ENCODE measurements at places on chromosomes 11 and 22.

- no peak for DNase-seq
Measured at GRCh38 chr11:119937412-119937811, 200.5 kb downstream of the TRIM29 start.

- DNase-seq: no peak
Measured at GRCh38 chr11:61744609-61745156, 7.8 kb upstream of the MYRF start.

GRCh38 chr22:27906241-27906640 is 12.8 kb downstream of the PITPNB start:
- DNase-seq: no peak

- no peak for DNase-seq
Measured at GRCh38 chr11:19922689-19923035, 210.0 kb downstream of the NAV2 start.

GRCh38 chr11:6586434-6587359 is 16.7 kb downstream of the RRP8 start:
- DNase-seq: no peak

GRCh38 chr11:29293825-29294224 is 723.0 kb downstream of the KCNA4 start:
- DNase-seq: no peak

DNA sequence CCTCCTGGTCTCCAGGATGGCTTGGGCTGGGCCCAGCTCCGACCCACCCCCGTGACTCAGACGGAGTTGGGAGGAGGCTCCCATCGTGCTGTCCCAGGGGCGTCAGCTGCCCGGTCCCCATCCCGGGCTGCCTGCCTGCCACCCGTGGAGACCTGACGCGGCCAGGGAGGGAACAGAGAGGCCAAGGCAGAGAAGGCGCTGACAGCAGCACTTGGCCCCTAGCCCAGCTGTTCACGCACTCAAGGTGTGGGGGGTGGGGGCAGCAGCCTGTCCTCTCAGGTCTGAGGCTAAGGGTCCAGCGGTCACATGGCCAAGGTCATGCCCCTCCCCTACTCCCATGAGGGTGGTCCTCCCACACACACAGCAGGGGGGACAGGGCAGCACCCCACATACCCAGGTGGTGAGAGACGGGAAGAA is 48.6 kb downstream of the ELFN2 start:
- no peak for DNase-seq

DNA sequence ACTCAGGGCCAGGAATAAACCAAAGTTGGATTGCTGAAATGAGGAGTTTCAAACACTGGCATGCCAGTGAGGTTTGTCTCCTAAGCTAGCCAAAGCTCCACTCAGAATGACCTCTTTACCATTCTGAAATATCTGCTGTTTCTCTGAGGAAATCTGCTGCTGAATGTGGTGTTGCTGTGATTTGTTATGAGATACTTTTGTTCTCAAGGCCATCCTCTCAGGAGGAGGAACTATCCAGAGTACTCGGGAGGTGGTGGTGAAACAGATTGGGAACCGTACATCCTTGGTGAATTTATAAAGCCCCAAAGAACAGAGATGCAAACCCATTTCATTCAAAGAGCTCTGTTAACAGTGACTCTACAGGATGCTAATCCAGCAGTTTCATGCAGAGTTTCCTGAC is 50.5 kb downstream of the BDNF start:
- DNase-seq: no peak

GRCh38 chr11:104995001-104995408 is 26.6 kb upstream of the CASP4 start:
- DNase-seq: no peak

DNA sequence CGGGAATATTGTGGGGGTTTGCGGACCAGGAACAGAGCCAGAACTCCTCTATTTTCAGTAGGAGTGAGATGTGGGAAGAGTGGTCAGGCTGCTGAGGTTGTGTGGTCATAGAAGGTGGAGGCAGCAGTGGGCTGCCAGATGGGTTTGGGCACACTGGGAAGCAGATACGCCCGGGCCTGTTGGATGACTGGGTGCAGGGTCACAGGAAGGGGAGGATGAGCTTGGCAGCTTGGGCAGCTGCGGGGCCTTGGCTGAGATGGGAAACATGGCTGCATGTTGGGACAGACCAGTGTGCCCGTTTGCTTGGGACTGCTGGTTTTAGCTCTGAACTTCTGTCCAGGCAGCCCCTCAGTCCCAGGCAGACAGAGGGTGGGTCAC is 11.4 kb downstream of the SHANK3 start:
- DNase-seq: no peak

GRCh38 chr11:93487032-93487483 is 56.1 kb downstream of the SMCO4 start:
- no peak for DNase-seq

DNA sequence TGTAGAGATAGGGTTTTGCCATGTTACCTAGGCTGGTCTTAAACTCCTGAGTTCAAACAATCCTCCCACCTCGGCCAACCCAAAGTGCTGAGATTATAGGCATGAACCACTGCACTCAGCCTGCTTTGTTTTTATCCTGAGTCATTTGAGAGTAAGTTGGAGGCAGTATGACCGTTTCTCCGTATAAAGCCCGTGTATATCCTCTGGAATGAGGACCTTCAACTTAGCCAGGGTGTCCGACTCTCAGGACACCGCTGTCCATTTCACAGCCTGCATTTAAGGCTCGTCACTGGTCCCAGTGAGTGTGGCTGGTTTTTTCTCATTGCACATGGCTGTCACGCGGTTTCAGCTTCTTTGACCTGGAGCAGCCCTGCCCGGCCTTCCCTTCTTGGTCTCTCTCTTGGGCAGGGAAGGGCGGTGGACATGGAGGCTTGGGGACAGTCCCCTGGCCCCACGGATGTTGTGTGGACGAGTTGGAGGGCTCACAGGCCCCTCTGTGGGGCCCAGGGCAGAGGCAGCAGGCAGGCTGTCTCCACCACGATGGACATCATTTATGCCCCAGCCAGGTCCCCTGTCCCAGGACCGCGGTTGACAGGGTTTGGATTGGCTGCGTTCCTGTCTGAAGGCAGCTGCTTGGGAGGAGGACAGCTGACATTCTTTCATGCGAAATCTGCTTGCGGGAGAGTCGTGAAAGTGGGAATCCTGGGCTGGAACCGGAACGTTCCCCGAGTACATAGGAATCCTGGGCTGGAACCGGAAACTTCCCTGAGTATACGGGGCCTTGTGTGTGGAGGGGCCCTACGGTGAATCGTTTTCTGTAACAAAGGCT is 93.3 kb downstream of the KCNQ1 start:
- no peak for DNase-seq

DNA sequence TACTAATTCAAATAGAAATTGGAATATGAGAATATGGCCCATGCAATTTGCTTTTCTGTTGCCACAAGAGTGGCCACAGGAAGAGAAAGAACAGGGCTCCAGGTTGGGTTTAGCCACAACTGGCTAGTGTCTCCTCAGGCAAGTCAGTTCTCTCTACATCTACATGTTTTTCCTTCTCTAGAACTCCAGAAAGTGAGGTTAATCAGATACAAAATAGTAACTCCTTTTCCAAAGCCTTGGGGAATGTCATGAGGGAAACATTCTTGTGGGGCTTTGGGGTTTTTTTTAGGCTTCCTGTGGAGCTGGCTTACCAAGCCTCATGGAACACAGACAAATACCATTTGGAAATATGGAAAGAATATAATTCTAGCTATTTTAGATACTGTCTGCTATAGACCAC is 161.6 kb downstream of the NAV2 start:
- no peak for DNase-seq

- no peak for DNase-seq
Measured at GRCh38 chr22:39997939-39998726, 3.4 kb downstream of the FAM83F start.

GRCh38 chr11:47329987-47330931 is 22.2 kb downstream of the MYBPC3 start:
- no peak for DNase-seq

DNA sequence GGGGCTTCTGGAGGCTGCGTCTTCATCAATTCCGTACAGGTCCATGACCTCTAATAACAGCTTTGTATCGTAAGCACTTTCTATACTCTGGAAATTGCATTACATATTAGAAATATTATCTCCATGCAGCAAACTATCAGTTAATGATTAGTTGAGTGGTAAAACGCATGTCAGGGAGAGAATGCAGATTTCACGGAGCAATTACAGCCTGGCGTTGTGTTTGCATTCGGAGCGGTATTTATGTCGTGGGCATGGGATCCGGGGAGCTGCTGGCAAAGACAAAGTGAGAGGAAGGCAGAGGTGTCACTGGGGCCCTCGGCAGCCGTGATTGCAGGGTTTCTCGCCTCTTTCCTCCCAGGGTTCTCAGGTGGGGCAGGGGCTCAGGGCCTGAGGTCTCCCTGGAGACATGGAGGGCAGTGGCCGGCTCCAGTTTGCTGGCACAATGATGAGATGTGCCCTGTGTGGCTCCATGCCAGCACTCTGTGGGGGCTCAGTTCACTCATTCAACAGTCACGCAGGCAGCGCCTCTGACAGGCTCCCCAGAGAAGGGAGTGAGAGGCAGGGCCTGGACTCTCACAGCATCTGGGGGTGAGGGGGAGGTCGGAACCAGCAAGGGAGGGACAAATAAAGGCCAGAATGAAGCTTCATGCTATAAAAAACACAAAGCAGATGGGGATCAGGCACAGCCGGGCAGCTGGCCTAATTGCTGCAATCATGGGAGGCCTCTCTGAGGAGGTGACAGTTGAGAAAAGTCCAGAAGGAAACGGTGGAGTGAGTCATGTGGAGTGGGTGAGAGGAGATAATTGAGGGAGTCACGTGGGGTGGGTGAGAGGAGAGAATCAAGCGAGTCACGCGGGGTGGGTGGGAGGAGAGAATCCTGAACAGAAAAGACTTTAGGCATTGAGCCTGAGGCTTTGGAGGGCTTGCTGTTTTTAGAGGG is 1002.7 kb downstream of the BRD1 start:
- no peak for DNase-seq

DNA sequence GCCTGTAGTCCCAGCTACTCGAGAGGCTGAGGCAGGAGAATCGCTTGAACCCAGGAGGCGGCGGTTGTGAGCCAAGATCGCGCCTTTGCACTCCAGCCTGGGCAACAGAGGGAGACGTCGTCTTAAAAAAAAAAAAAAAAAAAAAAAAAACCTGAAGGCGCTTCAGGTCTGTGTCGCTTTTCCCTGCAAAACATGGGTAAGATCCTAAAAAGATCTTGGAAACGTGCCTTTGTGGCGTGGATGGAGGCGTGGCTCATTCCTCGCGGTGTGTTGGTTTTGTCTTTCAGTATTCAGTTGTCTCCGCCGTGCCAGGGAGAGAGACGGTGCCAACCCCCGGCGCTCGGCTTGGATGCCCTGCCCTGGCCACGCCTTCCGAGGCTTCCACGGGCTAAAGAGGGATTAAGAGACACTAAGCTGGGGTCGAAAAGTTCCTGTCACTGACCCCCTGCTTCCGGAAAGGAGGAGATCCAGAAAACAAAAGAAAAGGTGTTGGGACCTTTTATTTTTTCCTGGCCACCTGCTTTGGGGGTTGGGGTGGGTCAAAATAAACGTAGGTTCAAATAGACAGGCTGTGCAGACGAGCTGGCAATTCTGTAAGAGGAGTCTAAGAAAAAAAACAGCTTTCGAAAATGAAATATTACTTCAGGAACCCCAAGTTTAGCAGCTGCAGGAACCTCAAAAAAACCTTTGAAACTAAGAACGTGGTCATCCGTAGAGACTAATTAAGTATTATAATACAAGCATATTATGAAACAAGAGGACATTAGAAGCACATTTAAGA is 1.1 kb upstream of the SLC35F2 start:
- DNase-seq: no peak

GRCh38 chr11:64233913-64234586 is at the start of gene VEGFB:
Gene VEGFB, plus strand, starts transcription at chr11:64234584. Its CDS starts 250 bp downstream, at chr11:64234834.
- DNase-seq: no peak

DNA sequence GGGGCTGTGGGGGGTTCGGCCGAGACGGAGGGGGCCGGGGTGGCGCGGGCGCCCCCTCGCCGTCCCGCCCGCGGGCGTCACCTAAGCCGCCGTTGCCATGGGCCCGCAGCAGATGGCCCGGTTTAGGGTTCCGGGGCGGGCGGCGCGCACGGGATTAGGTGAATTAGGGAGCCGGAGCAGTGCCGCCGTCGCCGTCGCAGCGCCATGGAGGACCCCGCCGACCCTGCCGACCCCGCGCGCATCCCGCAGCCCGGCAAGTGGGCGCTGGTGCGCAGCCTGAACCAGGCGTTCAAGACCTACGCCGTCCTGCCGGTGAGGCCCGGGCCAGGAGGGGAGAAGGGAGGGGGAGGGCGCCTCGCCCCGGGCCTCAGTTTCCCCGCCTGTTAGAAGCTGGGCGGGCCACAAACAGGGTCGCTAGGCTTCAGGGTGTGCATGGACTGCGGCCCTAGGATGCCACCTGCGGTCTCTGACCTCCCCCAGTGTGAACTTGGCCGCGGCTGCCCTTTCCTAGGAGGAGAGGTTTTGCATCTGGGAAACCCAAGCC is 10.1 kb downstream of the MYO7A start:
- no peak for DNase-seq

GRCh38 chr11:76310832-76311595 is 69.9 kb downstream of the THAP12 start:
- no peak for DNase-seq

DNA sequence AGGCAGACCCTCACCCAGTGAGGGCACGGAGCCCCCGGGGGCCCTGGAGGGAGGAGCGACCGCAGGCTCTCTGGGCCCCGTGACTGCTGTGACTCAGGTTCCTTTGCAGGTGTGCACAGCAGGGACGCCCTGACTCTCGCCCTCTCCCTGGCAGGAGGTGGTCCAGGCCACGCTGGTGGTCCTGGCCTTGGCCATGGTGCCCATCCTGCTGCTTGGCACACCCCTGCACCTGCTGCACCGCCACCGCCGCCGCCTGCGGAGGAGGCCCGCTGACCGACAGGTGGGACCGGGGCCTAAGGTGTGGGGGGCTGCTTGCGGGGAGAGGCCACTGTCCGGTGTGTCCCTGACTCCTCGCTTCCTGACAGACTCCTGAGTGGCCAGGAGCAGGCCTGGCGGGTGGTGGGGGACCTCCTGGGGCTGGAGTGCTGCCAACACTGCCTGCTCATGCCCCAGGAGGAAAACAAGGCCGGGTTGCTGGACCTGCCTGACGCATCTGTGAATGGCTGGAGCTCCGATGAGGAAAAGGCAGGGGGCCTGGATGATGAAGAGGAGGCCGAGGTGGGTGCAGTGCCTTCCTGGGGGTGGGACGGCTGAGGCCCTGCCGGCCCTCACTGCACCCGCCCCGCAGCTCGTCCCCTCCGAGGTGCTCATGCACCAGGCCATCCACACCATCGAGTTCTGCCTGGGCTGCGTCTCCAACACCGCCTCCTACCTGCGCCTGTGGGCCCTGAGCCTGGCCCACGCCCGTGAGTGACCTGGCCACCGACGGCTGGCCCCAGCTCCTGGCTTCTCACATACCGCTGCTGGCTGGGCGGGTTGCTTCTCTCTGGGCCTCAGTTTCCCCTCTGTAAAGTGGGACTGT is 10.9 kb downstream of the TCIRG1 start:
- no peak for DNase-seq
